ENCODE measurements at places on chromosomes 16 and 17. TPM values are rescaled to one million over a fixed set of nuclear protein-coding genes. Genes with fewer than 3 reads are reported as not detected.

- DNase-seq = no peak
Observed at GRCh38 chr17:41516830-41517283, 1.8 kb downstream of the KRT15 start.

DNA sequence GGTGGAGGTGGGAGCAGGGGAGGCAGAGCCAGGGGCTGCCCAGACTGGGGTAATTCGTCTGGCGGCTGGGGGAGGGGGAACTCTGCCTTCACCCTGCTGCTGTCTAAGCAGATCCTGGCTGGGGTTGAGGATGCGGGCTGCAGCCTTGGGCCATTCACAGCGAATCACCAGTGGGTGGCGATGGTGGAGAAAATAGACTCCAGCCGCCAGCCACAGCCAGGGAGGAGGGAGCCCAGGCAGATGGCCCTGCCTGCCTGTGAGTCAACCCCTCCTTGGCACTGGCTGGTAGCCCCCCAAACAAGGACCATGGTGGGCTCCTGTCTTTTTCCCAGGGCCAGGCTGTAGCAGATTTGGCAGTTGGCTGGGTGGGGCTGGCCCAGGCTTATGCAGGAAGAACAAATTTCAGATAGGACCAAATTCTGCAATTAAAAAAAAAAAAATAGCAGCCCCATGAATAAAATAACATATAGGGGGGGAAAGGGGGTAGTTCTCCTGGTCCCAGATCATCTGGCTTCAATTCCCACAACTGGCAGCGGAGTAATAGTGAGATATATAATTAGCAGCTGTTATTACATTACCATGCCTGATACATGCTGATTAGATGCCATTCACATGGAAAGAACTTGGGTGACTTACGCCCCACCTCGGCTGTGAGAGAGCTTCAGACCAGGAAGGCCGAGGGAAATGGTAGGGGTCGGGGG is 41.5 kb upstream of the CDH5 start:
- no peak for DNase-seq

DNA sequence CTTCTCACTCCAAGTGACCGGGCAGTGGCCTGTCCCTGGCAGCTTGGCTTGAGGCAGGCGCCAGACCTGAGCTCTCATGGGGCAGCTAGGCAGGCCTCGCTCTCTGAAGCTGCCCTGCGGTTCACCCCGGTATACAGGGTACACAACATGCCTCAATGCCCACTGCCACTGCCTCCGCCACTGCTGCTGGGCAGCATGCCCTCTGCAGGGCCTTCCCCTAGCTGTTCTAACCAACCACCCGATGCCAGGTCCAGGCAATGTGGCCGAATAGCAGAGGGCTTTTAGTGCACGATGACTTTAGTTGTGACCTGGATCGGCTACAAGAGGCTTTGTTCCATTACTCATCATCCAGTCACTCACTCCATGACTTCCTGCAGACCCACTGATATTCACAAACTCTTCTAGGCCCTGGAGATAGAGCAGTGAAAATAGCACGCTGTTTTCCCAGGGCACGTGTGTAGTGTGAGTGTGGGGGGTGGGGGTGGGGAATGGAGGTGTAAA is 19.7 kb downstream of the CDC42EP4 start:
- DNase-seq = no peak

GRCh38 chr16:17965133-17965900 is 371.2 kb downstream of the NPIPA8 start:
- no peak for DNase-seq

DNA sequence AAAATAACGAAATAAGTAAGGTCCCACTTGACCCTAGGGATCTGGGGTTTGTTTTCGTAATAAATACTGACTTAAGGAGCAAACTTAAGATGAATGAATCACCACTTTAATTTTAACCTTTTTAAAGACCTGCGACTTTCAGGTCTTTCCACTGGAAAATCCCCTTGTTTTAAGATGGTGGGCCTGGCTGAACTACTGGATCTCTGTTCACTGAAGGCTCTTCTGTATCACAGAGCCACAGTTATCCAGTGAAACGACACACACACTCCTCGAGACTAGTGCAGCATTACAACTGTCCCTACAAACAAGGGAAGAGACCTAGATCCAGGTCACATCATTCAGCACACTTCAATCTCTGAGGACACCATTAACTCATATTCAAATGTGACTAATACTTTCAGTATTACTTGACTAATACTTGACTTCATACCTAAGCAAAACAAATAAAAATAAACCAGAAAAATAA is 299.0 kb downstream of the CEP112 start:
- no peak for DNase-seq

- no peak for DNase-seq
Observed at GRCh38 chr17:81900181-81900820, 1.7 kb upstream of the NPB start.

GRCh38 chr16:709566-710499 is 4.2 kb upstream of the FBXL16 start:
- DNase-seq = no peak

DNA sequence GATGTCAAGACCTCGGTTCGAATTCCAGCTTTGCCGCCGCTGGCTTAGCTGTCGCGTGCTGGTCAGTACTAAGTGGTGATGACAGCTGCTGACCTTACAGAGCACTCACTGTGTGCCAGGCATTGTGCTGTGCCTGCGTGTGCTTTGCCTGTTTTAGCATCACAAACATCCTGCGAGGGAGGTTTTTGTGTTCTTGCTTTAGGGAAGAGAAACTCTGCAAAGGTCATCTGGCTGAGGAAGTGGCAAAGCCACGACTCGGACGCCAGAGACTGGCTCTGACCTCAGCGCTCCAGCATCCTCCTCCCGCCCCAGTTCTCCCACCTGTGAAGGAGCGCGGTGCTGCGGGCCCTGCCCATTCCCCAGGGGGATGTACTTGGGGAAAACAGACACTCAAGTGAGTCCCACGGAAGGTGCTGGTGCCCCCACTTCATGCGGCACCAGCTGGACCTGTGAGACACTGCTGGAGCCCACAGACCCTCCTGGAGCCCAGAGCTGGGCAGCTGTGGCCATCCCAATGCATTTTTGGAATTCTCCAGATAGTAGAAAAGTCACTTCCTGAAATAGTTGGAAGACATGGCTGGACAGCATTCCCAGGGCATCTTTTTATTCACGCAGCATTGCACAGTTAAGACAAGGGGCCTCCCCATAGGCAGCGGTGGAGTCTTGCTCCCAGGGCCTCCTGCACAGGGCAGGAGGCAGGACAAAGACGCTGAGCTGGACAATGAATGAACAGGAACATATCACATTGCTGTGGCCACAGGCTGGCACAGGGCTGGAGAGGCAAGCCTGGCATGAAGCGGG is 20.0 kb upstream of the HERPUD1 start:
- no peak for DNase-seq

DNA sequence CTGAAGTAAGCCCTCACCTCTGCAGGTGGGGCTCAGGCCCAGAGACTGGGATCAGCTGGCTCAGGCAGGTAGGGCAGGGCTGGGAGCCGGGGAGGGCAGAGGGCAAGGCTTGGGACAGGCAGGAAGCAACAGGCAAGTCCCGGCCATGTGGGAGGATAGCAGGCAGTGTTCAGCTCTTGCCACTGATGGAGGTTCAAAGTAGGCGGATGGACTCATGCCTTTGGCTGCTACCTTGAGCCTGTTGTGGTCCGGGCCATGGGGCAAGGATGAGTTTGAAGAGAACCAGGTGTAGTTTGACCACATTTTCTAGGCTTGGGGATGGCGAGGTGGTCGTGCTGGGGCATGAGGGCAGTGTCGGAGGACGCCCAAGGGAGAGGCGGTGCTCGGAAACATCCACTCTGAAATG is 2.7 kb downstream of the PRCD start:
- DNase-seq = no peak

DNA sequence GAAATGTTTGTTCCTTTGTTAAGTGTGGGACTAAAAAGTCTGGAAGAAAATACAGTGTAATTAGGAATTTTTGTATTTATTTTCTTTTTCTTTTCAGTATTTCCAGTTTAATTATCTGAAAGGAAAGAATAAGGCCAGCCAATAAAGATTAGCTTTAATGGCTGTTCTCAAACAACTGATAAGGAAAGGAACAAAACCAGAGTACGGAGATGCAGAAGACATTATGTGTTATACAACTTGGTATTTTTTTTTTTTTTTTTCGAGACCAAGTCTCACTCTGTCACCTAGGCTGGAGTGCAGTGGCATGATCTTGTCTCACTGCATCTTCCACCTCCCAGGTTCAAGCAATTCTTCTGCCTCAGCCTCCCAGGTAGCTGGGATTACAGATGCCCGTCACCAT is 47.5 kb downstream of the SNTB2 start:
- no peak for DNase-seq

DNA sequence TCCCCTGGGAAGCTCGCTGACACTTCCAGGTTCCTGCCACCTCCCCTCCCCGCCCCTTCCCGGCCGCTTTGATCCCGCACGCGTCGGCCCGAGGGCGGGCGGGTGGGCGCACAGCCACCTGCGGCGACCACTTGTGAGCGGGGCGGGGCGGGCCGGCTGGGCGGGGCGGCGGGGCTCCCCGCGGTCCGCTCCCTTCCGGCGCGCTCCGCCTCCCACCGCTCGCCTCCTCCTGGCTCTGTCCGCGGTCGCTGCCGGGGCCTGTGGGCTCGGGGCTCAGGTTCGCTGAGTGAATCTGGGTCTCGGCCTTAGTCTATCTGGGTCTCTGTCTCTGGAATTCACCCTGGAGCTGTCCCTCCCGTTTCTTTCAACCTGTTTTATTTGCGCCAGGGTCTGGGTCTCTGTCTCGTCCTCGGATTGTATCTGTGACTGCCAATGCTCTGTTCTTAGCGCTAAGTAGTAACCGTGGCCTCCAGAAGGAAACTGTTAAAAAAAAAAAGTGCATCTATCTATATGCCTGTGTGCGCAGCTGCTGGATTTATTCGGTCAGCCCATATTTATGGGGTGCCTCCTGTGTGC is 2.7 kb upstream of the HES7 start:
- DNase-seq = no peak

DNA sequence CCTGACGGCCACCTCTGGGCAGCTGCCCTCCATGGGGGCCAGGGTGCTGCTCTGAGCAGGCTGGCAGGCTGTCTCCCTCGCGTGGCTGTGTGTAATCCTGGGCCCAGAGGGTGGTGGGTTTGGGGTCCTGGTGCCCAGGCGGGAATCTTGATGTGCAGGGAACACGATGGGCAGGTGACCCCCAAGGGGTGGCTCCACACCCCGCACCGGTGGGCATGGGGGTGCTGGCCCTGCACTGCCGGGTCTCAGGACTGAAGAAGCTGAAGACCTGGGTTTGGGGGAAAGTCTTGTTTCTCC is 8.6 kb downstream of the CHMP6 start:
- no peak for DNase-seq

DNA sequence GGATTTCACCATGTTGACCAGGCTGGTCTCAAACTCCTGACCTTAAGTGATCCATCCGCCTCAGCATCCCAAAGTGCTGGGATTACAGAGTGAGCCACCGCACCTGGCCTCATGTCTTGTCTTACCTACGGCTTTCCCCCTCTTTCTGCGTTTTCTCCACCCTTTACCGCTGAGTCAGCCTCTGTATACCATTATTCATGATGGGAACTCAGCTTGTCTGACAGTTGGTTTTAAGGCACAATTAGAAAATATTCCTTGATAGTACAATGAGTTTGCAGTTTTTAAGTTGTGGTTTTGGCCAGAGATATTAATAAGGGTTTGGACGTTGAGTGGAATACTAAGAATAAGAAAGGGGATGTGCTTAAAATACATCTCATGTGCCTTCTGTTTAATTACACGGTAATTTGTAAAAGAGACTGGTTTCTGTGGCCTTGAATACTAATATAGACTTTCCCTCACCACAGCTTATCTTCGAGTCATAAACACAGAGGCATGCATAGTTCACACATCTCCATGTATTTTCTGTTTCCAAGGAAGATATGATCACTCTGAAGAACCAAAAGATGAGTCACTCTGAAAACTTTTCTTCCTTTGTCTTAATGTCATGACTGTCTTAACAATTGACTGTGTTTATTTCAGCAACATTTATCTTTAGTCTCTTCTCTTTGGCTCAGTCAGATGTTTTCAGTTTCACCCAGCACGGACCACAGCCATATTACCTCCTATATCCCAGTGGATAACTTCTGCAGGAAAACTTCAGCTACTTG is 54.4 kb downstream of the PITPNC1 start:
- peak; percentile 63 for DNase-seq

DNA sequence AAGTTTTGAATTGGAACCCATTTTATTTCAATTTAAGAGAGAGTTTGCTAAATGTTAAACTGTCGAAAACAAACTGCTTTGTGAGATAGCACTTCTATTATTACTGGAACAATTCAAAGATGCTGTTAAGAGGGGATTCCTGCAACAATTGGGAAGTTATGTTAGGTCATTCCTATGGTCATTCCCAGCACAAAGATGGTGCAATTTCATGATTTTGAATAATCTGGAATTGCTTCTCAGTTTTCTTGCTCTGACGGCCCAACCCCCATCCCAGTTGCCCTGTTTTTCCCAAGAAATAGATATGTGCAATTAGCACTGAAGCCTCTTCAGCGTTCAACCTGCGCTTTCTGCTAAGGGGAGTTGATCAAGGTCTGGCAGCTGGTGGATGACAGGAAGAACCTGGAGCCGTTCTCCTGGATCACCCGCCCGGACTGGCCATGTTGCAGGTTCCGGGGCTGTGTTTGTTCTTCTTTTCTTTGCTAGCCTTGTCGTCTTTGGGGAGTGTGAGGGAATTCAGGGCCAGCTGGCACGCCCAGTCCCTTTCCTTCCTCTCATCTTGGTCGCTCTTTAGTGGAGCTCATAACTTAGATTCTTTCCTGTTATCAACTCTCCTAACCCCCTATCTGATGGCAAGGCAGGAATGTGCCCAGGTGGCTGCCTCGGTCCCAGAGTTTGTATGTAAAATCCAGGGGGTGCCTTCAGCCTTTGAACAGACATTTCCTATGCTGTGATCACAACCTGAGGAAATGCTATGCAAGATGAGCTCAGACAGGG is 29.0 kb upstream of the IRF8 start:
- no peak for DNase-seq

DNA sequence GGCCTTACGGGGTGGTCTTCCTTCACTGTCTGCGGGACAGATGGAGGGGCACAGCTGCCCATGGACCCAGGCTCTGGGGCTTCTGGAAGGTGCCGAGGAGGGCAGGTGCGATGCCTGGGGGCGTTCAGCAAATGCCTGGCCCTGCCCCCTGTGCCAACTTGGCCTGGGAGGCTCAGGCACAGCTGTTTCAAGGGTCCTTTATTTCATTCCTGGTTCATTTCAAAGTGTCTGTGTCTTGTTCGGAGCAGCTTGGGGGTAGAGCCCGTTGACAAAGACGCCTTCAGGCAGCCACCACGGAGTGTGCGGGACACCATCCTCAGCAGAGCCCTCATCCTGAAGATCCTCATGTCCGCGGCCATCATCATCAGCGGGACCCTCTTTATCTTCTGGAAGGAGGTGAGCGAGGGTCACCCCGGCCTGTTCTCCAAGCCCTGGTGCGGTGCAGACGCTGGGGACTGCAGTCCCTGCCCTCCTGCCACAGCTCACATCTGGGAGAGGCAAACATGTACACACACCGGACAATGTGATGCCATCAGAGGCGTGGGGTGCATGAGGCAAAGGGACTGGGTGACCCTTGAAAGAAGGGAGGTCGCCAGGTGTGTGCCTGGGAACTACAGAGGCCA is 43.9 kb downstream of the MEAK7 start:
- no peak for DNase-seq

GRCh38 chr16:66534376-66534799 is 15.5 kb downstream of the TK2 start:
- DNase-seq = no peak

- DNase-seq = no peak
Observed at GRCh38 chr16:73150786-73151185, 102.9 kb upstream of the ZFHX3 start.

The CBX2 gene
- polyA plus RNA-seq = 1.5 TPM

The CTF1 gene
- polyA plus RNA-seq = 22.2 TPM

The SLC47A1 gene
- polyA plus RNA-seq = 0.22 TPM

The TEX14 gene
- polyA plus RNA-seq = 0.01 TPM

The CRYBA1 gene
- not detected for polyA plus RNA-seq

The SEPTIN1 gene
- 0.22 TPM for polyA plus RNA-seq

The SOX15 gene
- 0.49 TPM for polyA plus RNA-seq

The KRT33A gene
- polyA plus RNA-seq = not detected

Data from BJ (cell line).